ENCODE measurements at places on chromosomes 11 and 22.

DNA sequence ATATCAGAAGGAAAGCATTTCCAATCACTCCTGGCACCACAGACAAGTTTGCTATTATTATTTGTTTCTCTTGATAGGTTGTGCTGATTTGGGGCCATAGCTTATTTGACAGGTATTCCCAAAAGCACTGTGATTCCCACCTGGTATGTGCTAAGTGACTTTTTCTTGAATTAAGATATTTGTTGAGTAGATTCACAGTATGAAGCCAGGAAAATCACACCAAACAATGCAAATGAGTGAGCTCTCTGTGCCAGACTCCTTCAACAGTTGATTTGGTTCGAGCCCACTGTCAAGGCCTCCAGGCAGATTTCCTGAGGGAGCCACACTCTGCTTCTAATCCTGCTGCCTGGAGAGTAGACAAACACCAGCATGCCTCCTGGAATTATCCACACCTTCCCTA, 253.0 kb upstream of the POU2AF2 start:
- no peak for DNase-seq

DNA sequence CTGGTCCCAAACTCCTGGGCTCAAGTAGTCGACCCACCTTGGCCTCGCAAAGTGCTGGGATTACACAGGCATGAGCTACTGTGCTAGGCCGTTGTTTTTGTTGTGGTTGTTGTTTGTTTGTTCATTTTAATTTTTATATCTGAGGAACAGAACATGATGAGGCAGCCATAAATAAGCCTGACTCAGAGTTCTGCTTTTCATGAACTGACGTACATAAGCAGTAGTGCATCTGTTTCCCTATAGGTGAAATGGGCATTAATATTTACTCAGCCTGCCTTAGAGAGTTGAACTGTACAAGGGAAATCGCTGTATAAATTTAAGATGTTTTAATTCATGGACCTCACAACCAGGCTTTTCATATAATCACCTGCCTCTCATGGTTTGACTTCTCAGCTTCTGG, 80.5 kb downstream of the PDHX start:
- no peak for DNase-seq

GRCh38 chr11:81987829-81988472, 745.7 kb downstream of the FAM181B start:
- DNase-seq = no peak

DNA sequence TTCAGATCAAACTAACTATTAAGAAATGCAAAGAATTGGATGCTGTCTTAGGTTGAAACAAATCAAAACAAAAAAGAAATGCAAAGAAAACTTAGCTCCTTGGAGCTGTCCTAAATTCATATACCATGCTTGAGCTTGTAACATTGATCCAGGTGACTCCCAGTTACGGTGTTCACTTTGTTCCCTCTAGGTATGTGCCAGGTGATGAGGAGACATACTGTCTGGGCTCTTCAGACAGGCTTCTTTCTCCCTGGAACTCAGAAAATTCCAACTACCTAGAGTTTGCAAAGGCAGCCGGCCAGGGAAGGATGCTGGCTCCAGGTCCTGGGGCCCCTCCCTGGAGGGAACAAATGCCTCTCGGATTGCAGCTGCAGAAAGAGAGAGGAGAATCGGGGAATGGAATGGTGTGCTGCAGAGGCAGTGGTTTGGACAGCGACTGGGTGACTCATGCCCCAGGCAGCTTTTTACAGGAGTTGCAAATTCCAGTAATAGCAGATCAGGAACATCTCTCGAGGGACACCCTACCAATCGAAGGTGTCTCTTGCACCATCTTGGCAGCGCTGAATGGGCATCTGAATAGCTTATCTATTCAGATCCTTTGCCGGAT, 12.3 kb upstream of the ASPHD2 start:
- DNase-seq = no peak

DNA sequence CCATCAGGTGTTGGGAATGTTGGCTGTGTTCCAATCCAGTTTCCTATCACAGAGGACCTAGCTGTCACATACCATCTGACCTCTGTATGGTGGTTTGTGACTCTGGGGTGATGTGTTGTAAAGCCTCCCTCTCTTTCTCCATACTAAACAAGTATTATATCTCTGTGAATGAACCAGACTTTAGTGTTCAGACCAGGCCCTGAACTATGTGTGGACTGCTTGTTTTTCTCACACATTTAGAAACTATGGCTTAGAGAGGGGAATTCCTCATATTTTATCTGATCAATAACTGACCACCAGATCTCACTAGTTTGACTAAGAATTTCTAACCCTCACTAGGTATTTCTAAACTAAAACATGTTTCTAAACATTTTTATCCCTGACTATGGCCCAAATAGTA, 17.5 kb downstream of the NCR3LG1 start:
- DNase-seq = no peak

DNA sequence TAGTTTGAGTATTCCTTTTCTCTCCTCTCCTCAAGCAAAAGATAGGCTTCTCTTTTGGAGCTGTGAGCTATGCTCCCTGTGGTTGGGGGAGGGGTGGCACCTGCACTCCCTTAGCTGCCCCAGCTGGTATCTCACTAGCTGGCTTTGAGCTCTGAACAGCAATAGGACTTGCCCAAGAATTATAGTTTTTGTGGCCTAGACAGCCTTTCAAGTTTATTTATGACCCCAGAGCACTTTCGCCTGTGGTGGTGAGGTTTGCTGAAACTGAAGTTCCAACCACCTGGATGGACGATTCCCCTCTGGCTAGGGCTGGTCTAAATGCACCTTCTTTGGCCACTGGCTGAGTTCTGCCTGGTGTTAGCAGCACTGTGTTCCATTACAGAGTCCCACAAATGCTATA, 37.1 kb upstream of the SLC37A2 start:
- DNase-seq = no peak

DNA sequence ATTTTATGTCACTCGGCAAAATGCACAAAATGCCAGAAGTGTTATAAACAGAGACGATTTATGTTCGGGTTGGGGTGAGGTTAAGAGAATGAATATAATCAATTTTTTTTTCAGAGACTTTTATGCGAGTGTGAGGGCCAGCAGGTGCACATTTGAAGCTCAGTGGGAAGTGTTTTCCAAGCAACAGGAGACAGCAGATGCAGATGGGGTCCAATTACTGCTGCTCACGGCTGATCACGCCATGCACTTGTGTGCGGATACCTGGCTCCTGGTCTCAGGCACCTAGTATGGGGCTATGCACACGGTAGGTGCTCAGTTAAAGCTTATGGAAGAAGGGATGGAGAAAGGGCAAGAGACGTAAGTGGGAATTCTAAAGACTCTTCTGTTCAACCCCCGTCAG, 249.1 kb downstream of the MIAT start:
- DNase-seq = no peak

DNA sequence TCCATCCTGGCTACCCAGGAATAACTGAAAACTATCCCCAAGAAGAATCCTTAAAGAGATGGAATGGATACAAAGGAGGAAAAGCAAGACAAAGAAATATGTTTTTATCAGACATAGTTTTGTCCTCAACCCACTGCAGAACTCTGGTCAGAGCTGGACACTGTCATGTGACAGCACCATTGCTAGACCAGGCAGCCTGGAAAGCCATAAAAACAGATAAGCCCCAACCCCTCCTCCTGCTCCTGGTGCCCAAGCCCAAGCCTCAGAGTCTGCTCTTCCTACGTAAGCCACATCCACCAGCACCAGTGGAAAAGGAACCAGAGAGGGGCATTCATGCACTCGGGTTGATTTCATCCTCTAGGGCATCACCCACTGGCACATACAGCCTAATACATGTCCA, 116.9 kb downstream of the TRIM29 start:
- DNase-seq = no peak

DNA sequence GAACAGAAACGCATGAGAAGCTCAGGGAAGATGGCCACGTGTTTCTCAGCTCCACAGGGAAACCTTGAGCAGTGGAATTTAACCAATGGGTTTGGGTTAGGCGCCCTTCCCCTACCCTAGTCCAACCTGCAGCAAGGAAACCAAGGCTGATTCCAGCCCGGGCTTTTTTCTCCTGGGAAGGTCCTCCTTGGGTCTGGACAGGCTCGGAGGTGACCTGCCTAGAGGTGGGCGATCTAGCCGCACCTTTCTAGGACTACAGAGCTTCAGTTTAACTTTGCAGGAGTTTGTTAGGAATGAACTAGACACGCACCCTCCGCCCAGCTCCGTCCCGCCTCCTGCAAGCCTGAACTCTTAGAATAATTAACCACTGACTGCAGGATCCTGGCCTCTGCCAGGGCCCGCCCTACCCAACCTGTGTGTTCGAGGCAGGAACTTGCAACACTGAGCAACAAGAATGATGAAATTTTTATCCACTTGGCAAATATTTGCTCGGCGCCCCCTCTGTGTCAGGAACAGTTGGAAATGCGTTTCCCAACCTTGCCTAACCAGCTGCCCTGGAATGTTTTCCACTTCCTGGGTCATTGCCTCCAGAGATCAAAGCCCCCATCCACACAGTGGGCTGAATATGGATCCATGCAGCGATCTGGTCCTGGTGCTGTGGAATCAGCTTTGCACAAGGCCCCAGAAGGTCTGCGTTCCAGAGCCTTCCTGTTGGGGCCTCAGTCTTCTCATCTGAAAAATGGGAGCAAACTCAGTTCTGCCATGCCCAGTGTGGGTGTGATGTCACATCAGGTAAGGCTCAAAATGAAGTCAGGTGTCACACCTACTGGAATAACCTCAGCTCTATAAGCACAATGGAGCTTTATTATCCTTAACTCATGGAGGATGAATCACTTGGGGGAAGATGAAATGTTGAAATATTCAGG, 13.3 kb downstream of the MPST start:
- no peak for DNase-seq

- no peak for DNase-seq
These were observed 74.7 kb downstream of the MN1 start for GRCh38 chr22:27726686-27727449.

DNA sequence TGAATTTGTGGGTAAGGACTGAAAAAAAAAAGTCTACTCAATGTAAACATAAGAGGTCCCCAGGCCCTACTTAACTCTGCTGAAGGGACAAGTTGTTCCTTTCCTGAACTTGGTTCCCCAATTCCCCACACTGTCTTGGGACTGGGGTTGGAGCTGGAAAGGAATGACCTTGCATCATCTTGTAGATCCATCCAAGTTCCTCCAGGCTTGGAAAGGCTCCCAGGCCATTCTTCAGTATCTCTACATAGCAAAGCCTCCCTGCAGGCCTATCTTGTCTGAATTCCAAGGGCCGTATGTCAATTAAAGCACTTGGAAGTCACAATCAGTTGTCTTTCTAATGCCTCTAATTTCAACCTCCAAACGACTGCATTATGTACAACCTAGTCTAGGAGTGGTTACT, 361.2 kb downstream of the TMEM135 start:
- no peak for DNase-seq

DNA sequence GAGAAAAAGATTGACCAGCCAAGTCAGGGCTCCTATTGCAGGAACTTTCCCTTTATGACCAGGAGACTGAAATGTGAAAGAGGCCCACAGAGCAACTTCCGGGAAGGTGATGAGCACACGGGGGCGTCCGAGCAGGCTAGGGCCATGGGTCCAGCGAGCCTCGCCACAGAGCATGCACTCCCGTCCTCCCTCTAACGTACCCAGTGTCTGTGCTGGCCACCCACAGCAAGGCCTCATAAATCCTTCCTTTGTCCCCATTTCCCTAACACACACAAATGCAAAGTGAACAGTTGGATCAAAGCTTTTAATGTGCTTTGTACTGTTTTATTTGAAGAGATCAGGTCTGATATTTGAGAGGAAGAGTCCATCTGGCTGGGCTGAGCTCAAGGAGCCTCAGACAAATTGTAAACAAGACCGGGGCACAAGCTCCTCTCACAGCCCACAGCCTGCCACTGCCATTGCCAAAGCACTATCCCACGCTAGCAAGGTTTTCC, 44.3 kb downstream of the BLID start:
- DNase-seq = no peak

DNA sequence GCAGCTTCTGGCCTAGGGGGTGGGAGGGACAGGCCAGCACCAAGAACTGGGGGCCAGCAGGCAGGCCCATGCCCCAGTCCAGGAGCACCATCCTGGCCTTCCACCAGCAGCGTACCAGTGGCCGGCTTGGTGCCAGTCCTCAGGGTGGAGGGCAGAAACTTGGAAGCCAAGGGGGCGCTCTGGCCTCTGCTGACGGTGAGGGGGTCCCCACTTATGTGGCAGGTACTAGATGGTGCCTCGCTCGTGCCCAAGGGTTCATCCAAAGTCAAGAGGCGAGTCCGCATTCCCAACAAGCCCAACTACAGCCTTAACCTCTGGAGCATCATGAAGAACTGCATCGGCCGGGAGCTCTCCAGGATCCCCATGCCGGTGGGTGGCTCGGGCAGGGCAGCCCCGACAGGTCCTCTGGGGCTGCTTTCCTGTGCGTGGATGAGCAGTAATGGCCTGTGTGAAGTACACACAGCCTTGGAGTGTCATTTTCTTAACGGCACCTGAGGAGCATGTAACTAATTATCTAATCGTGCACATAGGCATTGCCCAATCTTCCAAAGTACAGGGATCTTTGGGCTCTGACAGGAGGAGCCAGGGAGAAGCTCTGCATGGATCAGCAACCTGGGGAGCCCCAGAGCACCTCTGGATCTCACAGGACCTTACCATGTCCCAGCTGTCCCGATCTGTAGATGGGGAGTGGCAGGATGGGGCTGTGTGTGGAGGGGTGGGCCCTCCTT, 79.1 kb downstream of the MORC2 start:
- no peak for DNase-seq

DNA sequence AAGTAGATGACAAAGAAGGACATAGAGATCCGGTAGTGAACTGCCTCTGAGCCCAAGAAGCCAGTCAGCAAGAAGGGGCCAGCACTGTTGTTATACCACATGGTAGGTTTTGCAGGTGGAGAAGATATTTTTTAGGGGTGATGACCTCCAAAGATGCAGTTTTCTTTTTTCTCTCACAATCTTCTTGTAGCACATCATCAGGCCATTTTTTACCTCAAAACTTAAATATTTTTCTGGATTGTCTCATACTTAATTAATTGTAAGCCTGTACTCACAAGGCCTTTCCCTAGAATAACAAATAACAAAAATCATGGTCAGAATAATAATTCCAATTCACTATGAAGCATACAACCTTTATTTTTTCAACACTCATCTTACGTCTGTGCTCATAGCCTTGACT, at the start of gene OR51B4:
Gene OR51B4 (minus strand): TSS at position 101 of the 400 bp plus-strand sequence. CDS start 0 bp downstream, at position 101.
- no peak for DNase-seq

GRCh38 chr11:2801711-2802388, 83.7 kb downstream of the CDKN1C start:
- no peak for DNase-seq

- no peak for DNase-seq
These were observed 260.8 kb downstream of the MIAT start for GRCh38 chr22:26918226-26918625.
